Calu3 (cell line): ENCODE measurements at places on chromosomes 3 and 15. TPM values are rescaled to one million over a fixed set of nuclear protein-coding genes. Genes with fewer than 3 reads are reported as not detected.

- no peak overlapping the region for H3K27ac ChIP-seq
- H3K4me1 ChIP-seq = no peaks in the 10 kb centered on the region
- H3K4me3 ChIP-seq = no peak overlapping the region
- no peak for DNase-seq
- no peaks in the 10 kb centered on the region for H3K27me3 ChIP-seq
- peaks cover 9% of the 10 kb centered on the region for H3K36me3 ChIP-seq
Observed at GRCh38 chr3:52077925-52078324, 21.6 kb upstream of the DUSP7 start.

DNA sequence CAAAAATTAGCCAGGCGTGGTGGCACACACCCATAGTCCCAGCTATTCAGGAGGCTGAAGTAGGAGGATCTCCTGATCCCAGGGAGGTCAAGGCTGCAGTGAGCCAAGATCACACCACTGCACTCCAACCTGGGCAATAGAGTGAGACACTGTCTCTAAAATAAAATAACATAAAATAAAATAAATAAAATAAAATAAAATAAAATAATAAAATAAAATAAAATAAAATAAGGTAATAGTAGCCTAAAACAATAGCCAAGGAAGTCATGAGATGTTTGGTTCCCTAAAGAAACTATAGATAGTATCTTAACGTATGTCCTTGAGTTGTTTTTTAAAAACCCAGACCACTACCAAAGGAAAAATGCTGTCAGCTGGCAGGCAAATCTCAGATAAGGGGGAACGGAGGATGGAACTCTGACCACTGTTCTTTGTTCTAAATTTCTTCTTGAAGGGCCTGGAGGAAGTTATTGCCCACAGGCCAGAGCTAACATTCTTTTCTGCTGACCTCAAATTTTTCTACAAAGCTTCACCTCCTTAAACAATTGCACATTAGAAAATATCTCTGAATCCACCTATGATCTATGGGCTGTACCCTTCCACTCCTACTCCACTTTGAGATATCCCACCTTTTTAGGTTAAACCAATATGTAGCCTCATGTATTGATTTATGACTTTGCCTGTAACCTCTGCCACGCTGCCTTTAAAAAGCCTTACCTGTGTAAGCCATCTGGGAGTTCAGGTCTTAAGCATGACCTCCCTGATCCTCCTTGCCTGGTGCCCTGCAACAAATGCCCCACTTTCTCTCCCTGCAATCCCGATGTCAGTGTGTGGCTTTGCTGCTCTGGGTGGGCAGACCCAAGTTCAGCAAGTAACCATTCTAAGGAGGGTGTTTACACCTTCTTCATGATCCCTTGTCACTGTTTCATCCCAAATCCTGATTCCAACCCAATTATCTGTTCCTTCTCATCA, 126.2 kb upstream of the BHLHE40 start:
- peaks cover 26% of the 10 kb centered on the region for H3K4me1 ChIP-seq
- no peak overlapping the region for H3K4me3 ChIP-seq
- H3K27ac ChIP-seq = peak overlapping the region; percentile 8

- peaks cover 5% of the 10 kb centered on the region for H3K36me3 ChIP-seq
- no peak overlapping the region for H3K4me3 ChIP-seq
- no peaks in the 10 kb centered on the region for H3K27me3 ChIP-seq
Observed at GRCh38 chr3:53795789-53796560, 50.2 kb downstream of the CHDH start.

- DNase-seq = no peak
- H3K27ac ChIP-seq = no peak overlapping the region
- no peaks in the 10 kb centered on the region for H3K27me3 ChIP-seq
- no peak overlapping the region for H3K4me3 ChIP-seq
Observed at GRCh38 chr15:65785151-65785550, 6.9 kb downstream of the DENND4A start.

Gene FOXB1
- total RNA-seq = not detected in 2 replicates

DNA sequence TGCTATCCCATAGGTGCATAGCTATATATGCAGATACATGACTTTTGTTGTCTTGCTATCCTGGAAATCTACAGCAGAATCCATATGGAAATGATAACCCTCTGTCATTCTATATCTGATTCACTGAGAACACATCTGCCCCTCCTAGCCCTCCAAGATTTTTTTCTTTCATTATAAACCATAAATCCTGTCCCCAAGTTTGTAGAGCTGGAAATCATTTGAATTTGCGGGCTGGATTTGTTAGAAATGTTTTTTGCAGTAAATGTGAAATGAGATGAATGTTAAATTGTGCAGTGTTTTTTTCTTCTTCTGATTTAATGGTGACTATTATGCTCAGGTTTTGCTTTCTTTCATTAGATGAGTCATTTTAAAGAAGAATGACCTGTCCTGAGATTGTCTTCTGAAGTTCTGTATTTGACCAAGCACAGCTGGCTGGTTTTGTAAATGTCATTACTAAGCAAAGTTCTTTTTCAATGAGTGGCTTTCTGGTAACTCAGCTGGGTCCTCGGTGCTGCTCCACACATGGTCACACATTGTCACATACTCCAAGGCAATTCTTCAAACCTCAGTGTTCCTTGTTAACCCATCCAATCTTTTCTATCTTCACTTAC, 25.3 kb upstream of the ABHD17C start:
- H3K27me3 ChIP-seq = no peaks in the 10 kb centered on the region
- peaks cover 29% of the 10 kb centered on the region for H3K4me1 ChIP-seq
- DNase-seq = no peak
- no peak overlapping the region for H3K4me3 ChIP-seq

Gene PPP1R14D
- total RNA-seq = 0.51 and 1.7 TPM in 2 replicates
